Cardiac fibroblast (primary cell): ENCODE measurements at places on chromosomes 1 and 21.

- DNase-seq: peak; percentile 80
Measured at GRCh38 chr1:205313563-205314308, 7.8 kb downstream of the NUAK2 start.

- DNase-seq: peak; percentile 30
Measured at GRCh38 chr1:241235256-241235897, 121.6 kb downstream of the RGS7 start.

- no peak for DNase-seq
Measured at GRCh38 chr1:2080140-2080539, 29.9 kb downstream of the PRKCZ start.

DNA sequence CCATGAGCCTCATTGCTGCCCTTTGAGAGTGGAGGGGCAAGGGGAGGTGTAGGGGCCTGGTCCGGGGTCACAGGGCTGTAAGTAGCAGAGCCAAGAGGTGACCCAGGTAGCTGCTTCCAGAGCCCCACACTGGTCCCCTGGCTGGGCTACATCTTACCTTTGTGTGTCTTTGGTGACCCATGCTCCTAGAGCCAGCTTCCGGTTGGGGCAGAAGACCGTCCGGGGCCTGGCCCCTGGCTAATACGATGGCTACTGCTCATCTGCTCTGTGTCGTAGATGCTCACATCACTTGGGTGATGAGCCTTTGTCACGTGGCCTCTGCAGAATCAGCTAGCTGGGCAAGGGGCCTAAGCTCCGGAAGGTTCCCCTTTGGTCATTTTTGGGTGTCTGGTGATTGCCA, 20.6 kb downstream of the ABCG1 start:
- no peak for DNase-seq

- DNase-seq: no peak
Measured at GRCh38 chr1:206082831-206083695, 30.1 kb downstream of the RHEX start.

DNA sequence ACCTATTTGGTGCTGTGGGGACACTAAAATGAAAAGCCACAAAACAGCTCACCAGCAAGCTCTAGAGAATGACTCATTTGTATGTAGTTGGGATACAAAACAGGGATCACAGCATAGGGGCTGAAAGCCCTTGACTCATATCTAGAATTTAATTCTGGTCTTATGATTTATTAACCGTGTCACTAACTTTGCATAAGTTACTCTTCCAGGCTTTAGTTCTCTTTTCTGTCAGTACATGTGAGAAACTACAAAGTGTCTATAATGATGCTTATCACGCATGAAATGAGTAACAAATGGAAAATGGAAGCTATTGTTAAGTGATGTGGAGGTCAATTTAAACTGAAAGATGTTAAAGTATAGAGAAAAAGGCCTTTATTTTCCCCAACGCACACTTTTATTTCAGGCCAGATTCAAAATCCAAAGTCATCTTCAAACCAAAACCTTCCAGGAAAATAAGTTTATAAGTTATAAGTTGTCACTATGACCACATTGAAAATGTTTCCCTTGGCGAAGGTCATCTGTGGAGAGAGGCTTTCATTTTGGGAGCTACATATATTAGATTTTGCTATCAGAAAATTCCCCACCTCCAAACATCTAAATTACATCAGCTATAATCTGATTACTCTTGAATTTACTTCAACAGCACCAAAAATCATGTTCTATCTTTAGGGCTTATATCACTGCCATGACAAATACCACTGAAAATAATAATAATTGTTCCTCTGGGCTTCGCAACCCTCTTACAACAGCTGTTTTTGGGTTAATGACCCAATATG, 430.5 kb downstream of the MRPL39 start:
- no peak for DNase-seq

DNA sequence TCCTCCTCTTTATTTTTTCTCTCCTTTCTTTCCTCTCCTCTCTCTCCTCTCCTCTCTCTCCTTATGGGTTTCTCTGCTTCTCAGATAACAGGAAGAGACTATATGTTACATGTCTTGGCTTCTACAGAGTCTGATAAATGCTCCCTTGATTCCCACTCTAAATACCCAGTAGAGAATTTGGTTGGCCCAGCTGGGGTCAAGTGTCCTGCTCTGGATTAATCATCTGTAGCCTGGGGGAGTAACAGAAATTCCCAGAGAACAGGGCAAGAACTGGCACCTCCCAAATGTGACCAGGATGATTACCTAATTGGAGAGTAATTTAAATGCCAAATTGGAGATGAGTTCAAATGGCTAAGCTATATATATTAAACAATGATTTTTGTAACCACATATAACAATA, 146.1 kb upstream of the LMO4 start:
- no peak for DNase-seq

GRCh38 chr1:8702850-8703810, 114.3 kb downstream of the RERE start:
- peak; percentile 95 for DNase-seq

GRCh38 chr1:185556561-185556960, 177.6 kb upstream of the HMCN1 start:
- DNase-seq: peak; percentile 59

DNA sequence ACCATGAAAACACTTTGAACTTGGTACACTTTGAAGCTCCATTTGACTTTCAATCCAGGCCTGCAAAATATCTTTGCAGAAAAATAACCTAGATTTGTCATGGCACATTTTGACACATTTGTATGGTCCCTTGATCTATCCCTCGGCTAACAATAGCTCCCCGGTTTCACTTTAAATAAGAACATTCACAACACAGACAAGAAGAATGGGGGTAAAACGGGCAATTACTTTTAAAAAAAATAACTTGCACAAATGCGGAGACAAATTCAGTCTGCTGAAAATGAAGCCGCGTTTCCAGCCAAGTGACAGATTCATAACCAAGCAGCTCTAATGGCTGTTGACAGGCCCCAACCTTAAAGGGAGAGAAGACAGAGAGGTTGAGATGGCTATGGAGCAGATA, 218.2 kb downstream of the NPHP4 start:
- DNase-seq: no peak

- DNase-seq: peak; percentile 39
Measured at GRCh38 chr1:6347641-6348487, 45.7 kb downstream of the ACOT7 start.

GRCh38 chr1:110003747-110004428, 19.3 kb downstream of the AHCYL1 start:
- DNase-seq: peak; percentile 98

DNA sequence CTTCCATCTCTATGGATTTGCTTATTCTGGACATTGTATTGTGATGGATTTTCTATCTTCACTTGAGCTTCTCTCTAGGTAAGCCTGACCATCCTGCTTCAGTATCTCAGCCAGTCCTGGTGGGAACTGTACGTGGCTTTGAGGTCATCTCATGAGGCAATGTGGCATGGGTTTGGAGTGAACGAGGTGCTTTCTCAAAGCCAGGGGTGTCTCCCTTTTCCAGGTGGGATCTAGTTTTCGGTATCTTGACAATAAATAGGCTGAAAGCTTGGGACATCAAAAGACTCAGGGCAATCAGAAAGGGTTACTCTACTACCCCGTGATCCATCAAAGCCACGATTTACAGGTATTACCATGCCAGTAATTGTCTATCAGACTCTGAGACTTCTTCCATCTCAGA, 40.8 kb downstream of the AZIN2 start:
- no peak for DNase-seq

DNA sequence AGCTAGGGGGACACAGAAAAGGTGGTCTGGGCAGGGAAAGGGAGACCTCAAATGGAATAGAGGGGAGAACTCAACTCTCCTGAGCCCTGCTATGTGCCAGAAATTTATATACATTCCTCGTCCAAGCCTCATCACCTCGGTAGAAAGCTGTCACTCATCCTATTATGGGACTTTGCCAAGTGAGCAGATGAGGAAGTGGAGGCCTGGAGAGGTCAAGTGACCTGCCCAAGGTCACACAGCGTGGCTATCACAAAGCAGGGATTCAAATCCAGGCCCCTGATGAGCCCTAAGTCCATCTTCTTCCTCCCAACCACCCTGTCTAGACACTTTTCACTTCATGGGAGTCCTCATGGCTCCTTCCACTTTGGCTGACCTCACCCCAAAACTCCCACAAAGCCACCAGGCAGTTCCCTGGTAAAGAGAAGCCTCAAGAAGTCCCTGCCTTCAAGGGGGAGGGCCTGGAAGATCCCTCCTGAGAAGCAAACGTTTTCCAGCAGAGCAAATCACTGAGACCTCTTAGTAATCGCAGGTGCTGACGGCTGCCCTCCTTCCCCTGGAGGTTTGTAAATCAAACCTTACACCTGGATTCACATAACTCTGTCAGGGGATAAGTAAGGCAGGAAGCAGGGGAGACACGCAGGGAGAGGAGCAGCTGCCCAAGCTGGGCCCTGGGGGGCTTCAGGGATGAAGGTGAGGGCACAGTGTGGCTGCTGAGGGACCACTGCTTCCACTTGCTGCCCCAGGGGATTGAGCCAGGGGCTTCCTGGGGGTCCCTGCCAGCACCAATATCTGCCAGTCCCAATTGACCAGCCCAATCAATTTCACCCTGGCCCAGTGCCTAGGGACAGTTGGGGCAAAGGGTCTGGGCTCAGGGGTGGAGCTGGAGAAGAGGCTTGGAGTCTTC, 351.2 kb downstream of the MATN1 start:
- DNase-seq: no peak

- no peak for DNase-seq
Measured at GRCh38 chr1:22276396-22276748, 133.5 kb upstream of the WNT4 start.

GRCh38 chr1:110555807-110556470, 37.0 kb upstream of the KCNA10 start:
- DNase-seq: no peak

- no peak for DNase-seq
Measured at GRCh38 chr1:32273391-32274208, 18.3 kb upstream of the HDAC1 start.

DNA sequence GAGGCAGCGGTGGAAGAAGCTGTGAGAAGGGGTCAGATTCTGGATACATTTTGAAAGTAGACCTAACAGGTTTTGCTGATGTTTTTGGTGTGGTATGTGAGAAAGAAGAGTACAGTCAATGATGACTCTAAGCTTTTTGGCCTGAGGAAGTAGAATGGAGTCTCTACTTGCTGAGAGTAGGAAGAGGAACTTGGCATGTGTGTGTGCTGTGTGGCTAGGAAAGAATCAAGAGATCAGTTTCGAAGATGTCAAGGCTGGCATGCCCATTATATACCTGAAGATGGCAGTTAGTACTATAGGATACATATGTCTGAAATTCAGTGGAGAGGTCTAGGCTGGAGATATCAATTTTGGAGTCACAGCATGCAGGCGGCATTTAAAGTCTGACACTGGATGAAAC, 64.4 kb downstream of the MAB21L3 start:
- no peak for DNase-seq

GRCh38 chr1:50346621-50347020, 76.6 kb downstream of the DMRTA2 start:
- no peak for DNase-seq

DNA sequence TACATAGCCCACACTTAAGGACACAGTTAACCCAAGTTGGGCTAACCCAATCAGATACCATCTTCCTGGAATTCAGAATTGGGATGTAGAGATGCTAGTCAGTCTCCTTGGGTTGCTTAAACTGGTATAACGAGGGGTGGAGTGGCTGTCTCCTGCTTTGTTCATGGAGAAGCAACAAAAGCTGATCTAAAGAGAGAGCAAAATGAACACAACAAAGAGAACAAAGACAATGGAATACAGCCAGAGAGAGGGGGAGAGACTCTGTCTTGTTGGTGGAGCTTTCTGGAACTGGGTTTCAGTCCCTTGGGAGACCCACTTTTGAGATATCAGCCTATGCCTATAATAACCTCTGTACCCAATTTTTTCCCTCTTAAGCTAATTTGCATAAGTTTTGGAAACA, 138.1 kb downstream of the ATG4C start:
- DNase-seq: no peak

DNA sequence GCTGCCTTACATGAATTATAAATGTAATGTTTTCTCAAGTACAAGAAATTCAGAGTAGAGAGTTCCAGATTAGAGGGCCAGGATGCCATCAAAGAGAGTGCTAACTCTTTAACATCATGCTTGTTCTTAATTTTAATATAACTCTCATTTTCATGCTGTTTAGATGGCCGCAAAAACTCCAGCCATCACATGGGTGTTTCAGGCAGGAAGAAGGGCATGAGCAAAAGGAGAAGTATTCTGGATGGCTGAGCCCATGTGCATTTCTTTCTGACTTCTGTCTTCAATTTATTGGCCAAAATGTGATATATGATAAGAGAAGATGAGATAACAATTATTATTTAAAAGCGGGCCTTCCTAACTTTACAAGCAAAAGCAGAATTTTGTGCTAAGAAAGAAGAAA, 1328.6 kb downstream of the MRPL39 start:
- DNase-seq: no peak

DNA sequence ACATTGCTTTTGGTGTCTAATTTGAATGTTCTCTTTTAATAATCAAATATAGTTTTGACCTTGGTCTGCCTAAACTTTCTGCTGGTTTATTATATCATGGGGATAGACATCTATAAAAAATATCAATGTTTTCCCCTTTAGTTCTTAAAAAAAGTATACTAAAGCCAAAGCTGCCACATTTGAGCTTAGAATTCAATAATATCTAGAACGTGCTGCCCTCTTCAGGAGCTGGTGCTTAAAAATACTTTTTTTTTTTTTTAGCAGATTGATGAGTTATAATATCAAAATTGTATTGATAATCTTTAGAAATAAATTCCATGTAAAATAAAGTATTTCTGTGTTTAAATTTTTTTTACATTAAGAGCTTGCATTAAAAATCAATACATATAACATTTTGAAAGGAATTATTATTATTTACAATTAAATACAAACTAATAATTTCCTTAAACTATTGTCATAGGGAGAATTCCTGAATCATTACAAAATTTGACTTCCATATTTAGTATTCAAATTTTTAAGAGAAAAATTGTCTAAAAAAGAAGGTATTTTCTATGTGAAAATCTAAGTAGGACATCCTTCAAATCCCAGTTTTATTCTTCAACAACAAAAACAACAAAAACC, 40.1 kb upstream of the ADGRL2 start:
- DNase-seq: peak; percentile 67

DNA sequence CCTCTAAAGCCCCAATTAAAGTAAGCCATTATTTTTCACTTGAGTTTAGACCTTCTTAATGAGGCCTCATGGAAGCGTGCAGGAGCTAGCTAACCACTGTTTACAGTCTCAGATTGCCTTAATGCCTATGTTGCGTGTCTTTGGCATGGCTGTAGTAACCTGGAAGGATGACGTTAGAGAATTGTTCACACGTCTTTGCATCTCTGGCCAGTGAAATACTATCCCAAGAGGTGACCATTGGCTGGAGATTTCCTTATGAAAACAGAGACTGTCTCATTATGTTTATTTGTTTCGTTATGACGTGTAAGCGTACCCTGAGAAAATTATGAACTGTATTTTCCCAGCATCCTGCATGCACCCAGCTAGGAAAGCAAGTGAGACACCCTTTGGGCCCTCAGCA, 18.6 kb upstream of the BMP8A start:
- DNase-seq: no peak

GRCh38 chr1:10033359-10033845, 644 bp downstream of the UBE4B start:
- DNase-seq: peak; percentile 43

GRCh38 chr1:234782791-234783190, 172.8 kb upstream of the IRF2BP2 start:
- DNase-seq: no peak

- peak; percentile 19 for DNase-seq
Measured at GRCh38 chr1:226714148-226714547, 24.9 kb downstream of the ITPKB start.
